ENCODE measurements at places on chromosomes 6 and 20.
A peak's percentile ranks its signal among the peaks of the same experiment; 100 is the strongest.

GRCh38 chr6:24391756-24392405 lies 10.9 kb upstream of the MRS2 start:
- DNase-seq = no peak

GRCh38 chr6:168655462-168656152 lies 214.6 kb downstream of the SMOC2 start:
- DNase-seq = no peak

- DNase-seq = no peak
These were observed 80.0 kb downstream of the LAMP5 start for GRCh38 chr20:9594284-9594875.

- DNase-seq = no peak
These were observed 67.2 kb upstream of the SNX9 start for GRCh38 chr6:157755746-157756411.

- DNase-seq = no peak
These were observed 227.5 kb downstream of the THBS2 start for GRCh38 chr6:169026175-169026574.

GRCh38 chr6:147137986-147138385 lies 66.2 kb upstream of the STXBP5 start:
- no peak for DNase-seq

DNA sequence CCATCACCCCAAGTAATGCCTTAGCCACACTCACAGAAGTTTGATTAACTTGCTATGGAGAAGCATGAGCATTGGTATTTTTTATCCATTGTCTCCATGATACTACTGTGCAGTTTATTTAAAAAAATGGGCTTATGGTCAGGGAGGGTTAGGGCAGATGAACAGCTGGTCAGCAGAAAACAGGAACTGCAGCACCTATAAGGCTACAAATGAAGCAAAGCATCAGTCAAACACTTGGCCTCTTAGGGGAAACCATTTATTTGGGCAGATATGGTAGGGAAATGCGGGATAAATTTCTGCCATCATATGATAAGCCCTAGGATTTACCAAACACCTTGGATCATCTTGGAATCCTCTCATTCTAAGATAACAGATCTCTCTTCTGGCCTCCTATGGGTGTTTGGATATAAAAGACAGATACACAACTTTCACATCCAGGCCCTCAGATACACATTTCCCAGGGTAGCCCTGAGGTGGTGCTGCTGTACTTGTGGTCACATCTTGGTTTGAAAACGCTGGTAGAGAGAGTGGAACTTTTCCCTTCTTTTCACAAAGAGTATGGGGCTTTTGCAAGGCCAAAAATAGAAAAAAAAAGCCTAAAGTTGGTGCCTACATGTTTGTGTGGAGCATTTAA lies 42.8 kb upstream of the AHI1 start:
- no peak for DNase-seq

GRCh38 chr6:43795421-43795820 lies 25.4 kb downstream of the VEGFA start:
- peak; percentile 24 for DNase-seq

DNA sequence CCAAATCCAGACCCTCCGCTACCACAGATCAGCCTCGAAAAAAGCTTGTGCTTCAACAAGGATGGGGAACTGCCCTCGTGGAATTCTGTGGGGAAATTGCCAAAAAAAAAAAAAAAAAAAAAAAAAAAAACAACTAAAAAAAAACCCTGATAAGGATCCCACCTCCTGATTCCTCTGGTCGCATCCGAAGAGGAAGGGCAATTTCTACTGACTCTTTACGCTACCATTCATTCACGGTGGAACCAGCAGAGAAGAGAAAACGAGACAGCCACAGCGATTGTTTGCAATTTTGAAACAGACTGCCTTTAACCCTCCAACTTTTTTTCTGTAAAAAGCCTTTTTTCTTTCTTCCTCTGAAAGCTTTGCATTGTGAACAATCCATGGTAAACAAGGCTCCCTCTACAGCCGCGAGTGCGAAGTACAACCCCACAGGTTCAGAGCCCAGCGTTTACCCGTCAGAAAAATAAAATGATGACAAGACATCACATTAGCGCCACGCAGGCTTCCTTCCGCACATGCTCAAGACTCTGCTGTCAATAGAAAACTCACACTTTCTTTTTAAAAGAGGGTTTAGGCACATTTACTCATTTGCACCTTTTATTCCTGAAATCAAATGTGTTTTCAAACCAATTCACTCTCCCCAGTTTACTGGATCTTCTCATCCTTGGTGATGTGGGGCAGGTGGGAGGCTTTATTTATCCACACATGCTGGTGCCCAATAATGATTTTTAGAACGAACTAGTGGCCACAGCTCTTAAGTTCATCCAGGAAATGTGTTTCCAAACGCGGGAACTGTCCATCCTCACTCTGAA lies 100.0 kb downstream of the NOL4L start:
- peak; percentile 79 for DNase-seq

DNA sequence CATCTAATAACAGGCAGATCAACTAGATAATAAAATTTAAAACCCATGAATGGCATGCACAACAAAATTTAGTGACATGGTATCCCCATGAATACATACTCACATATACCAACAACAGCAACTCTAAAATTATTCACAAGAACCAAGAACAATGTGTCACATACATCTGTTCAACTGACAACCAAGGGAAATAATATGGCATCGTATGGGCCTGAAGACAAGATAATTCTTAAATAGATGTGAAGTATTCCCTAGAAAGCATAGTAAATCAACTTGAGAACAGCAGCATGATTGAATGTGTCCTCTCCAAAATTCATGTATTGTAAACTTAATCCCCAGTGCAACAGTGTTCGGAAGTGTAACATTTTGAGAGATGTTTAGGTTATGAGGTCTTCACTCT lies 635.5 kb downstream of the EYS start:
- no peak for DNase-seq

- DNase-seq = no peak
These were observed 117.7 kb downstream of the KIF13A start for GRCh38 chr6:17869753-17870050.

- no peak for DNase-seq
These were observed 22.3 kb downstream of the ABRACL start for GRCh38 chr6:139050770-139051313.

- DNase-seq = no peak
These were observed 72.0 kb upstream of the INSM1 start for GRCh38 chr20:20295621-20296498.

- no peak for DNase-seq
These were observed at the start of gene THBS2 for GRCh38 chr6:169253337-169254238. Gene THBS2 (minus strand): TSS chr6:169253846. CDS start chr6:169250784, 3,062 bp downstream.

DNA sequence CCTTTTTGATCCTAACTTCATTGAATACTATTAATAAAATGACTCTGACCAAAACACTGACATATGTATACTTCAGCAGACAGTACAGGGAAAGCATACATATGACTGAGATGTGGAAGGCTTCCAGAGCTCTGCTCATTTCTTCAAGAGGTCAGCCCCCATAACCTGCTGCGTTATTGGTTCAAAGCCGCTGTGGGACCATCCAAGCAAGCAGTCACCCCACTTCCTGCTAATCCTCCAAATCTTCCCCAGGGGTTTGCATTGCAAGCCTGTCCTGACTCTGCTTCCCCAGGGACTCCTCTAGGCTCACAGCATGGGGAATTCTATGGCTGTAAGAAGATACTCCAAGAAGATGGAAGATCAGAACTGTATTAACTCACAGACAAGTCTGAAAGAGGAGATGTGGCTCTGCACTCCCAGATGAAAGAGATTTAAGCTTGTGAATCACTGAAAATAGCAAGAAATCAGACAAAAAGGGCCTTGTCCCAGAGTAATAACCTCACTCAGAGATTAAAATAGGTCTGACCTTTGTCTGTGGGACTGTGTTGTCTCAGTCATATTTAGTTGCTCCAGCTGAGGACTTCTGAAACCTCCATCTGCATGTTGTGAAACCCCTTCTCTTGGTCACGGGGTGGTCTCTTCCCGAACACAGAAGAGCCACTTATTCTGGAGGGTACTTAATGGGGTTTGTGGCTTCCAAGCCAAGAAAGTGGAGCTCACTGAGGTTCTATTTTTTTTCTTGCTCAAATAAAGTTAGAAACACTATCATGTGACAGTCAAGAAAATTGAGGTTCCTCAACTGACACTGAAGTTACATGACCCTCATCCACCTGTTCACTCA lies 101.5 kb upstream of the MARCKS start:
- no peak for DNase-seq

DNA sequence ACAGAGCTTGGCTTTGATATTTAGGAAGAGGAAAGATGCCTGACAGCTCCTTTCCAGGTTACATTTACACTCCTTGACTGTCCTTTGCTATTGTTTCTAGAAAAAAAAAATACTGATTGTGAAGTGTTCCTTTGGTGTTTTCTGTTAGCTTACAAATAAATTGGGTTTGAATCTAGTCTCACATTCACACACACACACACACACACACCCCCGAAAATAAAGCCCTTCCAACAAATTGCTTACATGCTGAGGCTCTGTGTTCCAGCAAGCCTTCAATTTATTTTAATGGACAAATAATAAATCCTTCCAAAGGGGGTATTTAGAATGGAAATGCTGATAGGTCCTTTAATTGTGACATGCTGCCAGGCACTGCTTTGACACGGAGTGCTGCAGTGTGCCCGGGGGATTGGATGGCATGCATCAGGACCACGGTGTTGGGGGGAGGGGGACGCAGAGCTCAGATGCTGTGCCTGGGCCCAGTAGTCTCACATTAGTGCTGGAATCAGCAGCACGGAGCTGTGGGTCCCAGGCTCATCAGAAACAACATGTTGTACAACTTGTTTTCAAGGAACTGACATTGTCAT lies 199.9 kb downstream of the CD83 start:
- no peak for DNase-seq

DNA sequence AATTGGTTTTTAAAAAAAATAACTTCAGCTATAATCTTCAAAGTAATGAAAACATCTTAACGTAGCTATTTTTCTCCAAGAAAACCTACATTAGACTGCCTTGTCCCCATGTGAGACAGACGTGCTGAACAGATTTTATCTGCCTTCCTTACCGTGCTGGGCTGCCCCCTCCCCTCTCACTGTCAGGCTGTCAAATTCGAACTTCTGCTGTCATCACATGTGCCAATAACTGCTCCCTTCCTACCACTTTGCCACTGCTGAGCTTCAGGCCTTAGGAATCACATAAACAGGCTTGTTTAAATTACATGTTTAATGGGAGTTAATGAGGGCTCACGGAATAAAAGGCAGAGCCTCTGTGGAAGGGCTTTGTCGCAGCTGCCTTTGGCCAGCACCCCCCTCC lies 77.0 kb upstream of the NHSL1 start:
- no peak for DNase-seq

- DNase-seq = peak; percentile 86
These were observed 6.1 kb upstream of the HSPA1B start for GRCh38 chr6:31821301-31822035.

DNA sequence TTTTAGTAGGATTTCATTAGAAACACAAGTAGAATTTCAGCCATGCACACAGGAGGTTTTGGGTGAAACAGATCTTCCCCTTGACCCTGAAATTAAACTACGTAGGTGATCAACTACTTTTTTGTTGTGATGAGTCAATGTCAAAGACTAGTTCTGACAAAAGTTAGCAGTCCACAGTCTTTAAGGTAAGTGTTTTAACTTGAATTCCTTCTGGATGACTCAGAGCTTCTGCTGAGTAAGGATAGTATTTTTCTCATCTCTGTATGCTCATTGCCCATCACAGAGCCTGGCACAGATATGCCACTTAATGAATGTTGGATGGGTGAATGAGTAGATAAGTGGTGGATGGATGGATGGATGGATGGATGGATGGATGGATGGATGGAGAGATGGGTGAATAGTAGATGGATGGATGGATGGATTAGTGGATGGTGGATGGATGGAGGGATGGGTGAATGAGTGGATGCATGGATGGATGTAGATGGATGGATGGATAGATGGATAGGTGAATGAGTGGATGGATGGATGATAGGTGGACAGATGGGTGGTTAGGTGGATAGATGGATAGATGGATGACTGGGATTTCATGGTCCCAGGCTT lies 165.3 kb downstream of the ZMYND8 start:
- DNase-seq = no peak

- no peak for DNase-seq
These were observed 31.2 kb downstream of the GPLD1 start for GRCh38 chr6:24458134-24458533.

- no peak for DNase-seq
These were observed 102.0 kb downstream of the ADAT2 start for GRCh38 chr6:143348531-143348930.

GRCh38 chr6:161104966-161105365 lies 113.4 kb downstream of the MAP3K4 start:
- no peak for DNase-seq

GRCh38 chr6:44446626-44447300 lies 59.3 kb downstream of the CDC5L start:
- no peak for DNase-seq

GRCh38 chr20:59437601-59438031 lies 137.2 kb downstream of the EDN3 start:
- DNase-seq = no peak

DNA sequence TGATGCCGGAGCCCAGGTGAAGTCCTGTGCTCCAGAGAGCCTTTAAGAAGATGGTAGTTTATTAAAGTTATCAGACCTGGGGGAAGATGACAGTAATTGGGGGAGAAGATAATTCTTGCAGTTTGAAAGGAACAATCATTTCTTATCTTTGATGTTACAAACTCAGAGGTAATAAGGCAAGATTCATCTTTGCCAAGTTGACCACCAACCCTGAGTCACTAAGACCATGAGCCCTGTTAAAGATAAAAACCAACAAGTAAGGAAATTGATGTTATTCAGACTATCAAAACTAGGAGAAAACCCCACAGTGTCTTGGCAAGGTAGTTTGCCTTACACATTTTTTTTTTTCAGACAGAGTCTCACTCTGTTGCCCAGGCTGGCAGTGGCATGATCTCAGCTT lies 73.1 kb downstream of the MKKS start:
- DNase-seq = no peak

DNA sequence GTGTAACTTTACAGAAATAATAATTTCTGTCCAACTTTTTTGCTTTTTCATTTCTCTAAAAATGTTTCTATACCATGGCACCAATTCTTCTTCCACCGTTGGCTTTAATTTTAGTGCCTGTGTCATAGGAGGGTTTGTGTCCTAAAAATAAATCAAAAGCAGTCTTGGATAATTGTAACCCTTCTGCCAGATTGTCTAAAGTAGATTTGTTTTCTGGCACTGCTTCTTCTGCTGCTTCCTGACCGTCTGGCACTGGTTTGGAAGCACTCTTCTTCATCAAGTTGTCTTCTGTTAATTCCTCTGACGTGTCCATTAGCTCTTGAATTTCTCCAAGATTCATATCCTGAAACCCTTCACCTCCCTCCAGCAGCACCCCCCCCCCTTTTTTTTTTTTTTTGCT lies 33.1 kb downstream of the SCAF8 start:
- no peak for DNase-seq

GRCh38 chr20:38231531-38232121 lies 28.9 kb downstream of the KIAA1755 start:
- no peak for DNase-seq
